ENCODE measurements at places on chromosomes 12 and 14. TPM values are rescaled to one million over a fixed set of nuclear protein-coding genes. Genes with fewer than 3 reads are reported as not detected.

Gene FAM222A
- total RNA-seq = 12.8 TPM

Gene CLEC9A
- not detected for total RNA-seq

Gene AMN
- total RNA-seq = 0.44 TPM

- no peaks in the 10 kb centered on the region for H3K4me1 ChIP-seq
- DNase-seq = no peak
- H3K27ac ChIP-seq = no peak overlapping the region
- H3K27me3 ChIP-seq = no peaks in the 10 kb centered on the region
- H3K36me3 ChIP-seq = peaks cover 3% of the 10 kb centered on the region
Measured at GRCh38 chr12:109972821-109973220, 23.3 kb downstream of the GIT2 start.

DNA sequence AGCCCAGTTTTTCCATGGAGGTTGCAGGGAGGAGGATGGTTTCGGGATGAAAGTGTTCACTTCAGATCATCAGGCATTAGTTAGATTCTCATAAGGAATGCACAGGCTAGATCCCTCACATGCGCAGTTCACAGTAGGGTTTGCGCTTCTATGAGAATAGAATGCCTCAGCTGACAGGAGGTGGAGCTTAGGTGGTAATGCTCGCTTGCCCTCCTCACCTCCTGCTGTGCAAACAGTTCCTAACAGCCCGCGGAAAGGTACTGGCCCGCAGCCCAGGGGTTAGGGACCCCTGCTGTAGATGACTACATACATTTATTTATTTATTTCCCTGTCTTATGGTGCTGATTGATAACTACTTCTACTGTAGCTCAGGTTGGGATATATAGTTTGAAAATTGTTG is 93.2 kb downstream of the FBXO33 start:
- no peaks in the 10 kb centered on the region for H3K36me3 ChIP-seq
- H3K27ac ChIP-seq = no peak overlapping the region
- DNase-seq = no peak
- H3K4me1 ChIP-seq = no peaks in the 10 kb centered on the region
- H3K27me3 ChIP-seq = no peaks in the 10 kb centered on the region

GRCh38 chr12:752695-753610 is 574 bp downstream of the WNK1 start:
- H3K27ac ChIP-seq = peak overlapping the region; percentile 76
- peak overlapping the region; percentile 69 for H3K4me3 ChIP-seq
- no peak for DNase-seq
- no peaks in the 10 kb centered on the region for H3K27me3 ChIP-seq
- H3K4me1 ChIP-seq = peaks cover 12% of the 10 kb centered on the region

DNA sequence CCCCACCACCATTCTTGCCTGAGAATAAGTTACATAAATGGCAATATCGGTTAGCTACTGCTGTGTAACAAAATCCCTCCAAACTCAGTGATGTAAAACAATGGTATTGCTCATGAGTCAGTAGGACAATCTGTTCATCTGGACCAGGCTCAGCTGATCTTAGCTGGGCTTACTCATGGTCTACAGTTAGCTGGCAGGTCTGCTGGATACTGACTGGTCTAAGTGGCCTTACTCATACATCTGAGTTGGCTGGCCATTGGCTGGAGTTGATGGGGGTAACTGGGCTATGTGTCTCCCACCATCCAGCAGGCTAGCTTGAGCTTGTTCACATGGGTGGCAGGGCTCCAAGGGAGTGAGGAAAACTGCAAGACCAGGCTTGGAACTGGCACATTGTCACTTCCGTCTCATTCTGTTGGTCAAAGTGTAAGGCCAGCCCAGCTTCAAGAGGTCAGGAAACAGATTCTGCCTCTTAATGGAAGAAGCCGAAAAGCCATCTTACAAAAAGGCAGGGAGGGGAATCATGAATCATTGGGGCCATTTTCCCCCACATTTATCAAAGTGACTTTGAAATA is 56.7 kb upstream of the CHGA start:
- no peaks in the 10 kb centered on the region for H3K4me1 ChIP-seq
- no peaks in the 10 kb centered on the region for H3K27me3 ChIP-seq
- no peak overlapping the region for H3K4me3 ChIP-seq

DNA sequence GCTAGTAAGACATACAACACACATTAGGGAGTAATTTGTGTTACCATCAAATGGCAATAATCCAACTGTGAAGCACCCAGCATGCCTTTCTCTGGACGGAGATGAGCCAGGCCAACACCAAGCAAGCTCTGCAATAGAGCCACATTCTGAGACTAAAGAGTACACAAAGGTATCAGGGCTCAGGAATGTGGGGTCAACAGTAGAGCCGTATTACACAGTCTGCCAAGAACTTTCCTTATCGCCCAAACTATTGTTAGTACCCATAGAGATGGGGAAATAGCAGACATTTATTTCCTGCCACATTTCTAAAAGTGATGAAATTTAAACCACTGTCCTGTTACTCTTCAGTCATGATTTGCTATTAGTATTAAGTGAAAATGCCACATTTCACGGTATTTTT is 113.7 kb downstream of the BMP4 start:
- no peaks in the 10 kb centered on the region for H3K4me1 ChIP-seq
- no peak overlapping the region for H3K27ac ChIP-seq
- no peak overlapping the region for H3K4me3 ChIP-seq
- DNase-seq = no peak

DNA sequence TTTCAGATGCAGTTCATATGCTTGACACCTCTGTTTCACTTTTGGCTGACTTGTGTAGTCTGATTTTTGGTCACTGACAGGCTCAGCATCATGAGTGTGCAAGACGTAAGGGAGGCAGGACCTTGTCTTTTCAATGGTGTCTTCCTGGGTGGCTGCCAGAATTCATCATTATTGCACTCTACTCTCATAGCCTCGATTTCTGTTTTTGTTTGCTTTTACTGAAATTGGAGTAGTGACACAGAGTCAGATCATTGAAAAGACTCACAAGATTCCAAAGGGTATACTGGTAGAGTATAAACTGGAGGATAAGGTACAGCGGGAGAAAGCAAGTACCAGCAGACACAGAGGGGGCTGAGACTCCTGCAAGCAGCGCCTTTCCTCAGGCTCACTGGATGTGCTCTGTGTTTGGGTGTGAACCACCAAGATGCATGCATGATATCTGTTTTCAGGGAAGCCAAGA is 126.3 kb upstream of the FGD4 start:
- peak; percentile 8 for DNase-seq
- H3K4me1 ChIP-seq = peaks cover 6% of the 10 kb centered on the region
- no peaks in the 10 kb centered on the region for H3K27me3 ChIP-seq
- H3K36me3 ChIP-seq = no peaks in the 10 kb centered on the region
- no peak overlapping the region for H3K27ac ChIP-seq
- H3K4me3 ChIP-seq = no peak overlapping the region
